Right lung (tissue), 10 donors: ENCODE measurements at places on chromosomes 3 and 15.

GRCh38 chr3:61894988-61895935 lies 333.9 kb downstream of the PTPRG start:
- DNase-seq: no peak

GRCh38 chr15:62122249-62122648 lies 42.8 kb downstream of the C2CD4B start:
- DNase-seq: no peak

- DNase-seq: peak; percentile 48
Measured at GRCh38 chr15:95565690-95566089, 764.8 kb upstream of the NR2F2 start.

DNA sequence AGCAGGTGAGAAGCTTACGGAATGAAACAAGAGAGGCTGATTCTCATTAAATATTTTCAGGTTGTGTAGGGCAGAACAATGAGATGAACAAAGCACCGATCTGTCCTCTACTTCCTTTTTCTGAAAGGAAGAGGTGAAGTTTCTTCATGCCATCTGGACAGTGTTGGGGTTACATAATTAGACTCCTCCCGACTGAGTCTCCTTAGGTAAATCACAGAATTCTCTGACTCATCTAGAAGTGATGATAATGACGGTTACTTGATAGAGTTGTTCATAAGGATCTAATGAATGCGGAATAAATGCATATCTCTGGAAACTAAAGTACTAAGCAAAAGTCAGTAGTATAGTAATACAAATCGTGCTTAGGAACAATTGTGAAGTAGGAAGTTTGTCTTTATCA lies 21.2 kb downstream of the CRTC3 start:
- no peak for DNase-seq

DNA sequence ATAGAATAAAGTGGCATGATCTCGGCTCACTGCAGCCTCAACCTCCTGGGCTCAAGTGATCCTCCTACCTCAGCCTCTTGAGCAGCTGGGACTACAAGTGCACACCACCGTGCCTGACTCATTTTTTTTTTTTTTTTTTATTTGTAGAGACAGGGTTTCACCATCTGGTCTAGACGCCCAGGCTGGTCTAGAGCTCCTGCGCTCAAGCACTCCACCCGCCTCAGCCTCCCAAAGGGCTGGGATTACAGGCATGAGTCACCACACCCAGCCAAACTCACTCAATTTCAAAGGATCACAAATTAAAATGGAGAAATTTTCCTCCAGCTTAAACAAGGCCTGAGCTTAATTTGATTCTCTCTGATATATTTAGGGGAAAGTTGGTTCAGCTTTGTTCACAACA lies 27.3 kb upstream of the NMB start:
- DNase-seq: no peak

GRCh38 chr15:88166082-88166993 lies 90.2 kb downstream of the NTRK3 start:
- DNase-seq: peak; percentile 6

- DNase-seq: no peak
Measured at GRCh38 chr3:65617209-65617608, 421.5 kb downstream of the MAGI1 start.

GRCh38 chr3:124209426-124209825 lies 217.5 kb upstream of the ROPN1 start:
- DNase-seq: no peak

DNA sequence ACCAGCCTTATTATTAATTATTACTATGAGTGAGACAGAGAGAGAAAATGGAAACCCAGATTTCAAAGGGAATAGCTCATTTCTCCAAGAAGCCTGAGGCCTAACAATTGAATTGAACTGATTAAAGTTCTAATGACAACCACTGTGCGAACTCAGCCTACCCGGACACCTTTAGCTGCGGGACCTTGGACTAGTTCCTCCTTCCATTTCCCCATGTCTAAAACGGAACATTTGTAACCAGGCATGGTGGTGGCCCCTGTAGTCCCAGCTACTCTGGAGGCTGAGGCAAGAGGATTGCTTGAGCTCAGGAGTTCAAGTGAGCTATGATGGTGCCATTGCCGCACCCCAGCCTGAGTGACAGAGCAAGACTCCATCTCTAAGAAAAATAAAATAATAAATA lies 16.4 kb upstream of the RTP2 start:
- DNase-seq: no peak

GRCh38 chr15:74209997-74210671 lies 7.5 kb upstream of the STRA6 start:
- DNase-seq: no peak

DNA sequence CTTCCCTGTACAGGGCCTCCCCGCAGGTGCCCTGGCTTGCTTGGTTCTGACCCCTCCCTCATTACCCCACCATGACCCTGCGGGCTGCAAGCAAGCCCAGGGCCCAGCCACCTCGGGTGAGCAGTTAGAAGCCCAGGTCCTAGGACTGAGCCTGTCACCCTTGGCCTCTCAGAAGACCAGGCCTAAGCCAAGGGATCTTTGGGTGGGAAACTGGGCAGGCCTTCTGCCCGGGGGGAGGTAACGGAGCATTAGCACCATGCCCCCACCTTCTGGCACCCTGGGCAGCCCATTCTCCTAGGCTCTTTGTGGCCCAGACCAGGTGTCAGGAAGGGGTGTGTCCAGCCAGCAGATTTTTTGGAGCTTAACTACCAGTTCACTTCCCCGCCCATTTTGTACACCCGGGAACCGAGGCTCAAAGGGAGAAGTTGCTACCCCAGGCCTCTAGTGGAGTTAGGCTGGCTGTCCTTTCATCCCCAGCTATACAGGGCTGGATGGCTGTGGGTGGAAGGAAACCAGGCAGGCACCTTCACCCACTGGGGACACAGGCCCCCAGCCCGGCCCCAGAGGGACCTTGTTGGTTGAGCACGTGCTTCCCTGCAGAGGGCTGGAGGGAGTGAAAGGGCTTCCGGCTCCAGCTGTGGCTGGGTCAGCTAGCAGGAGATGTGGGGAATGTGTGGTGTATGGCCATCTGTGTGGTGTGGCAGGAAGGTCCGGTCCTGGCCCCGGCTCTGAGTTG lies 1.4 kb downstream of the CSK start:
- no peak for DNase-seq

DNA sequence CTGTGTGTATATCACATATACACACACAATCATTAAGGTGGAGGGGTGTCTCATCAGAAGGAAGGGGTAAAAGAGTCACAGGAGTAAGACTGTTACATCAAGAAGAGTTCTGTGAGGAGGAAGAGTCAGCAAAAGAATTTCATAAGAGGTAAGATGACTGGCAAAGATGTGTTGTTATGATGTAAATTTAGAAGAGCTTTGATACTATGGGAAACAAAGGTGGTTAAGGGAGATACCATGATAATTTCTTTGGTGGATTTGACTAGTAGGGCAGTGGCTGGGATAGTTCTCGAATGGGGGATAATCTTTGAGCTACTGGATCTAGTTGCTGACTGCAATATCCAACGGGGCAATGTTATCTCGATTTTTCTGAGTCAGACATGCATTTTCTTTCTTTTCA lies 61.6 kb downstream of the STAG1 start:
- no peak for DNase-seq

DNA sequence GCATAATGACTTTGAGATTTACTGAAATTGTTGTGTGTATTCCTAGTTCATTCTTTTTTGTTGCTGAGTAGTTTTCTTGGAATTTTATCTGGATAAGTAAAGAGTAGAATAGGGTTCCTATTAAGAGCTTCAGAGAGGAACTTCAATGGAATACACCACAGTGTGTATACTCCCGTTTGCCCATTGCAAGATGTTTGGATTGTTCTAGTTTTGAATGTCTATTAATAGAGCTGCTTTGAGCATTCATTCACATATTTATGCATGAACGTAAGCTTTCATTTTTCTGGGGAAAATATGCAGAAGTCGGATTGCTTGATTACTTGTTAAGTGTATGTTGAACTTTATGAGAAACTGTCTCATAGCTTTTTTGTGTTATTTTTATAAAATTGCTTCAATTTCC lies 580.5 kb downstream of the OTOL1 start:
- no peak for DNase-seq

DNA sequence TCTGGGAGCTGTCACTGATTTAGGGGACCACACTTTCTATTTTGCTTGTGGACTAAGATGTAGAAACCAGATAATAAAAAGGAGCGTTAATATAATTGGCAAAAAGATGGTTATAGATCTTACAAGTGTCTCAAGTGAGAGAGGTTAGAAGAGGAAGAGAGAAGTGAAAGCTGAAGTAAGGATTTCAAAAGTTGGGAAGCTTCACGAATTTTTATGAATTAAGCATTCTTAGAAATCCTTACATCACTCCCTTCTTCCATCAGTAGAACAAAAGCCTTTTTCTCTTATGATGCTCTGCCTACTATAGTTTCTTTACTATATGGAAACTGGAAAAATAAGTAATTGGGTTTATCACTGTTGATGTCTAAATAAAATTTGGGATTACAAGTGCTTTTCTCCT lies 146.5 kb downstream of the FNDC3B start:
- no peak for DNase-seq

- no peak for DNase-seq
Measured at GRCh38 chr15:82624008-82624407, 23.2 kb downstream of the CPEB1 start.

GRCh38 chr15:47885920-47886319 lies 168.6 kb downstream of the SEMA6D start:
- DNase-seq: no peak

DNA sequence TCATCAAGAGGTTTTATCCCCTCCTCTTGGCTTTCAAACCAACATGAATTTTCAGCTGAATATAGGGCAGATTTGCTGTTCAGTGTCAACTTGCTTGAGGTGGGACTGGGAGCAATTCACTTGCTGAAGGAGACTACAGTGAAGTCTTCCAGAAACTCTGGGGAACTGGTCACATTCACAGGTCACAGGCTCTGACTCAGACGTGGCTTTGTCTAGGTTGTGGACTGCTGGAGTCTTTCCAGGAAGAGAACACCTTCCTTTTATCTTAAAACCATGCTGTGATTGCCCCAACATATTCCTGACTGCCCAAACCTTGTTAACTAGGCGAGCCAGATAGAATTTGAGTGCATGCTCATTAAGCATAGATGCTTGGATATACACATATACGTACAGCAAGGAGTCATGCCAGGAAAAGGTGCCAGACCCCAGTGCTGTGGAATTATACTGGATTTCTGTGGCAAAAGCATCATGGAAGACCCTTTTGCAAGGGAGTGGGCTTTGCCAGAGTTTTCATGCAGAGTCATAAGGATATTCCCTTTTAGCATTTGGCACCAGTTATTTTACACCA lies 399.1 kb upstream of the TBL1XR1 start:
- DNase-seq: no peak

DNA sequence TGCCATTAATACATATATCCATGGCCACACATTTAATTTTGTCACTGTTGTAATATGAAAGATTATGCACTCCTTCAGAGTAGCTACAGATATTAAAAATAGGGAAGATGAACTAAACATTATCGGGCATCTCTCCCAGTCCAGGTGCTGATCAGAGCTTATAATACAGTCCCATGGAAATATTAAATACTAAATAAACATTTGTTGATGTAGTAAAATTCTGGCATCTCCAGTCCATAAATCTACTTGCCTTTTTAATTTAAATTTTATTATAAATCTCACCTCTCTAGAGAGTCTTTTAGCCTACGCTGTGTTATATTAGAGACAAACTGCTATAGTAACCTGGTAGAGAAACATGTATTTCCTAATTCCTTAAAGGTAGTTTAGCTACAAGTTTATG lies 297.6 kb downstream of the GRM7 start:
- DNase-seq: no peak

GRCh38 chr3:51622868-51623267 lies 48.2 kb upstream of the TEX264 start:
- peak; percentile 54 for DNase-seq

DNA sequence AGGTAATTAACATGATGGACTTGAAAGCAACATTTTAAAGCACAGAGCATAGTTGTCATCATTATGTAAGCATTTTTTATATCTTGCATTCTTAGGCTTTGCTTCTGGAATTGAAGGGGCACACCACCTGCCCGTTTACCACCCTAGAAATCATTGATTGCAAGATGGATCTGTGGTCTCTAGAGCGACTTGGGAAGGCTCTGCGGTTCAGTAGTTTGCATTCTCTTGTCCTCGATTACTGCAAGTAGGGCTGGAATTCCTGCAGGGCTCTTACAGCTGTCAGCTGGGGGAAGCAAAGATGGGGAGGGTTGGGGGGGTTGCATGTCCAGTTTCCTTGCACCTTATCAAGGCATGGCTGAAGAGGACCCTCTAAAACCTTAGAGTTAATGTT lies 56.7 kb upstream of the RNF7 start:
- DNase-seq: no peak

- no peak for DNase-seq
Measured at GRCh38 chr3:120457827-120458226, 7.0 kb upstream of the FSTL1 start.

- DNase-seq: no peak
Measured at GRCh38 chr15:44527241-44527640, 9.7 kb upstream of the EIF3J start.

GRCh38 chr3:23128655-23129054 lies 74.5 kb upstream of the UBE2E2 start:
- no peak for DNase-seq

DNA sequence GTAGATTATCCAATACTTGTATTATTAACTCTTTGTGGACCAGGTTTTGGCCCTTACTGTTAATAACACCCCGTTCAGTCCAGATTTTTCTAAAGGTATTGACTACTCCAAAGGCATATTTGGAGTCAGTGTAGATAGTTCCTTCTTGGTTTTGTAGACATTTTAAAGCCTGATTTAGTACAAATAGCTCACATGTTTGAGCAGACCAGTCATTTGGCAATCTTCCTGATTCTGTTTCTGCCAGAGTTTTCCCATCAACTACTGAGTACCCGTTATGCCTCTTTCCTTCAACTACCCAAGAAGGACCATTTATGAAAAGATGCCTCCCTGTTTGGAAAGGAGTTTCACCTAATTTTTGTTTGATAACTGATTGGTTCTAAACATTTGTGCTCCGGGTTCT lies 82.0 kb downstream of the CHCHD4 start:
- DNase-seq: no peak

DNA sequence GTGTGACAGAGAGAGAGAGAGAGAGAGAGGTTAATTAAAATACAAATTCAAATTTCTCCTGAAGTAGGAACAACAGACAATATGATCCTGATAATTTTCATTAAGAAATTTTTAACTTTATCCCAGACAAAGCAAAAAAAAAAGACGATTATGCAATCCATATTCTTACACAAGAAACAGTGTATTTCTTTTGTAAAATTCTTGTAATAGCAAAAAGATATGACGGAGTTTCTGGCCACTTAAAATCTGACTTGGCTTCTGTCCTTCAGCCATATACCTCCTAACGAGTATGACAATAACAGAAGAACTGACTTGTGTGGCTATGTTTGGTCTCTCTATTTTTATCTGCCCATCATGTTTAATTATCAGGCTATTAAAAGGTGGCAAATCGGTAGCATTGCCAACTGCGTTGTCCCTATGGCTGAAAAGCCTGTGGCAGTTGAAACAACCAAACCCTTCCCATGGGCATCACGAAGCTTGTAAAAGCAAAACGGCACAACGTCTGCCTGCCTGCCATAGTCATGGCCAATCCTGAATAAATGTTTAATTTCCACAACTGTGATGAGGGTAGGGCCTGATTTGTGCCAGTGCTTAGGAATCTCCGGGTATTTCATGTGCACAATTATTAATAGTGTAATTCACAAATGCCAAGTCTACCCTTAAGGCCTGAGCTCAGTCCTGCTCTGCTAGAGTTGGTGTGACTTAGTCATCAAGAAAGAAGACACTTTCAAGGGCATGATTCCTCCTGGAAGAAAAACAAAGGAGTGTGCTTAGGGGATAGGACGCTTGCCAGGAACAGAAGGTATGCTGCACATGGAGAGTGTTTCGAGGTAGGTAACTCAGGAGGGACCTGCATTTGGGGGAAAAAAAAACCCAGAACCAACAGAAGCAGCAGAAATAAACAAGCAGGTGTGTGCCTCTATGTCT lies 1090.2 kb downstream of the FHIT start:
- peak; percentile 39 for DNase-seq
